LHCN-M2 (cell line): ENCODE measurements at places on chromosomes 6 and 20.

DNA sequence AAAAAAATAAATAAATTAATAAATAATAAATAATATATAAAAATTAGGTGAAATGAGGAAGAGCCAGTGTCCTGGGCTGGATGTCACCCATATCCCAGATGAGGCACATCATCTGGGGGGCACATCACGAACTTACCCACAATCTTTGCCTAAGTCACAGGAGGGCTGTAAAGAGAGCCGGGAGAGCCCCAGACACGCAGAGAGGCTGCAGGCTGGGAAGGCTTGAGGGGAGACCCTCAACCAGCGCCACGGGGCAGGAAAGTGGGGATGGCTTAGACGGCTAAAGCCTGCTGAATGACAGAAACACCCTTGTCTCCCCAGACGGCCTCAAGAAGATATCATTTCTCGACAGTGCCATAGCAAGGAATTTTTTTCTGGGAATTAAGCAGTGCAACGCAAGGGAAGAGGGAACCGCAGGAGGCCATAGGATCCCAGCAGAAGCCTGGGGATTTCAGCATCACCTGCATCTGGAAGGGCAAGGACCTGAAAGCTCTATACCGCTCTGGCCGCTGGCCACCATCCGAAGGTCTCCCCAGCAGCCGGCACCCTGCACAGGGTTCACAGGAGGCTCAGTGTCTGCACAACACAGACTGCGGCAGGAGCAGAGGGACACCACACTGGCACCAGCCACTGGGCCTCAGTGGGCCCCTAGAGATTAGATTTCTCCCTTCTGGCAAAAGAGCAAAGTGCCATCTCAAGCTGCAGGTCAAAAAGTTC lies 22.8 kb upstream of the NXT1 start:
- DNase-seq, result no peak

DNA sequence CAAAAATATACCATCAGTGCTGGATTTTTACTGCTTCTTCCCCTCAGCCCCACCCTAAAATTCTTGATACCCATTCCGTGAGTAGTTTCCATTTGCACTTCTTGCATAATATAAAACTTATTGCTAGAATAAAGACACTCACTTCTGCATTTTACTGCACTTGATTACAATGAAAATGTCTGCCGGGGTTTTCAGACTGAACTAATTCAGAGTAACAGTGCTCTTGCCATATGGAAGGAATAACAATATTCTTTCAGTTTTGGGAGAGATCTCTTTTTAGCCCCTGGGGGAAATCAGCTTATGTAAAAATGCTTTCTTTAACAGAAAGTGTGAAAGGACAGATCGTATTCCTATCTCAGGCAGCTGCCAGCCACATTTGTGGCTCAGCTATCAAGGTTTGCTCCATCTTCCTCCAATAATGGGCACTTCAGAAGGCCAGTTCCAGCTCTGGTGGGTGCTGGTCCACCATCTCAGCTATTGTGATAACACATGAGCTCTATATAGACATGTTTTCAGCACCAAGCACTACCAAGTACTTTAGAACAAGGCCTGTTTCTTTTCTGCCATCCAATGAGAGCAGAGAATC lies 8.9 kb downstream of the SMLR1 start:
- DNase-seq, result no peak

GRCh38 chr6:2634139-2634964 lies 116.4 kb downstream of the MYLK4 start:
- DNase-seq, result peak; percentile 67

GRCh38 chr20:2978519-2978918 lies 64.9 kb upstream of the GNRH2 start:
- no peak for DNase-seq

DNA sequence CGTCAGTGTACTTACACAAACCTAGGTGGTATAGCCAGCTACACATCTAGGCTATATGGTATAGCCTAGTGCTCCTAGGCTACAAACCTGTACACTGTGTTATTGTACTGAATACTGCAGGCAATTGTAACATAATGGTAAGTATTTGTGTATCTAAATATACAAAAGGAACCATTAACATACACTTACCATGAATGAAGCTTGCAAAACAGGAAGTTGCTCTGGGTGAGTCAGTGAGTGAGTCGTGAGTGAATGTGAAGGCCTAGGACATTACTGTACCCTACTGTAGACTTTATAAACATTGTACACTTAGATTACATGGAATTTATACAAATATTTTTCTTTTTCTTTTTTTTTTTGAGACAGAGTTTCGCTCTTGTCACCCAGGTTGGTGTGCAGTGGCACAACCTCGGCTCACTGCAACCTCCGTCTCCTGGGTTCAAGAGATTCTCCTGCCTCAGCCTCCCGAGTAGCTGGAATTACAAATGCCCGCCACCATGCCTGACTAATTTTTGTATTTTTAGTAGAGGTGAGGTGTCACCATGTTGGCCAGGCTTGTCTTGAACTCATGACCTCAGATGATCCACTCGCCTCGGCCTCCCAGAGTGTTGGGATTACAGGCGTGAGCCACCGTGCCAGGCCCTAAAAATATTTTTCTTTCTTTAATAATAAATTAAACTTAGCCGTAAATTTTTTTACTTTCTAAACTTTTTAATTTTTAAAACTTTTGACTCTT lies 15.4 kb upstream of the KIAA1755 start:
- DNase-seq, result peak; percentile 86

GRCh38 chr6:46410334-46410953 lies 80.8 kb downstream of the RCAN2 start:
- peak; percentile 35 for DNase-seq

- DNase-seq, result no peak
These were observed 105.0 kb downstream of the FIG4 start for GRCh38 chr6:109795994-109796555.

DNA sequence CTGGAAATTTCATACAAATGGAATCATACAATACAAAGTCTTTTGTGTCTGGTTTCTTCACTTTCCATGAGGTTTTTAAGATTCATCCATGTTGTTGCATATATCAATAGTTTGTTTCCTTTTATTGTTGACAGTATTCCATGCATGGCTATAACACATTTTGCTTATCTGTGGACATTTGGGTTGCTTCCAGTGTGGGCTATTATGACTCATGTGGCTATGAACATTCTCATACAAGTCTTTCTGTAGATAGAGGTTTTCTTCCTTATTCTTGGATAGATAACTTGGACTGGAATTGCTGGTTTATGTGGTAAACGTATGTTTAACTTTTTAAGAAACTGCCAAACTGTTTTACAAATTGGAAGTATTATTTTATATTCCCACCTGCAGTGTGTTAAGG lies 30.0 kb upstream of the KIF6 start:
- DNase-seq, result no peak

GRCh38 chr6:15301179-15302006 lies 55.5 kb downstream of the JARID2 start:
- no peak for DNase-seq

GRCh38 chr6:31785475-31785874 lies 8.3 kb upstream of the VWA7 start:
- no peak for DNase-seq

- no peak for DNase-seq
These were observed 6.5 kb upstream of the TFAP2A start for GRCh38 chr6:10421158-10421920.

DNA sequence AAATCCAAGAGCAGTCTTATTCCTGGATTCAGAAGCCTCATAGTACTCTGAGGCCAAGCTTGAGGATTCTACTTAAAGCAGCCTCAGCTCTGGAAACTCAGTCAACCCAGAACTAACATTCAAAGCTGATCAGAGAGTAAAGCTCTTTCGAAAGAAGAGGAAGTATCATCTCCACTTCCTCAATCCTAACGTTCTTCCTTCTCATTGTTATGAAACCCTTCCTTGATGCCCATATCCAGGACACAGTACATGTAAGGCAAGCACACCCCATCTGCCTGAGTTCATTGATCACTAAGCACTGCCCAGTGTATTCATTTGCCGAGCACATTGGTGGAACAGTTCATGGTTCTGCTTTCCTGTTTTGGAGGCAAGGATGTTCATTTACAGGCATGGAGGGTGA lies at the start of gene IPCEF1:
Gene IPCEF1 (minus strand): TSS at position 114 of the 400 bp plus-strand sequence. CDS start 90,856 bp downstream, outside the sequence.
- DNase-seq, result no peak

DNA sequence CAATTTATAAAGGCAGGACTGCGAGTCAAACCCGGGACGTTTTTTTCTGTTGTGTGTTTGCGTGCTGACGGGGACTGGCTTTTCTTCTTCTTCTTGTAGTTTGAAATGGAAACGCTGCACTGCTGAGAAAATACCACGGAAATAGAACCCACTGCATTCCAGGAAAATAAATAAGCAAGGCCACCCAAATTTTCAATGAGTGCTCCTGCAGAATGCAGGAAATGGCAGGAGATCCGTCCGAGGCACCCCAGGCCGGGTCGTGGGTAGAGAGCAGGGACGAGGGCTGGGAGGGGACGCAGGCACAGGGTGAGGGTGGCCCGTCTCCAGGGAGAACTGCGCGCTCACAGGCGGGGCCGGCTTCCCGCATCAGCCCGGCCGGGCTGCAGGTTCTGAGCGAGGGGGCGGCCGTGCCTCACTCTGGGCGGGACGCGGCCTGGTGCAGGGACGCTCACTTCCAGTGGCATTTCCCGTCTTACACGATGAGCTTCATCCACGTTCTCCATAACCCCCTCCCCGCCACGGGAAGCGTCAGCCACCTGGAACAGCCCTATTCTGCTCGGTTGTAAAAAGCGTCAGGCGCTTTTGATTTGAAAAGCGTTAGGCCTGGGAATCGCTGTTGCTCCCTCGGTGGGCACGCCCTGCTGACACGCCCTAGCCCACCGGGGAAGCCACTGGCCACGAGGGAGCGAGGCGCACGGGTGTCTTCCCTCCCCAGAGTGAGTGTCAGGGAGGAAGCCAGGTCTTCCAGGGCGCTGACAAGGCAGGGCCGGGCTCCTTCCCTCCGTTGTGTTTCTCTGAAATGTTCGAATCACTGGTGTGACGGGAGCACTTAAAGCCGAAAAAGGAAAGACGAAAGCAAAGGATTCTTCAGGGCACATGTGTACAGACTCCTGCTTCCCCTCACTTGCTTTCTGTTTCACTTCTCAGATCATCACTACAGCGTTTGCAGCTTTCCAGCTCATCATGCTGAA lies 17.9 kb upstream of the EXOC2 start:
- peak; percentile 62 for DNase-seq

DNA sequence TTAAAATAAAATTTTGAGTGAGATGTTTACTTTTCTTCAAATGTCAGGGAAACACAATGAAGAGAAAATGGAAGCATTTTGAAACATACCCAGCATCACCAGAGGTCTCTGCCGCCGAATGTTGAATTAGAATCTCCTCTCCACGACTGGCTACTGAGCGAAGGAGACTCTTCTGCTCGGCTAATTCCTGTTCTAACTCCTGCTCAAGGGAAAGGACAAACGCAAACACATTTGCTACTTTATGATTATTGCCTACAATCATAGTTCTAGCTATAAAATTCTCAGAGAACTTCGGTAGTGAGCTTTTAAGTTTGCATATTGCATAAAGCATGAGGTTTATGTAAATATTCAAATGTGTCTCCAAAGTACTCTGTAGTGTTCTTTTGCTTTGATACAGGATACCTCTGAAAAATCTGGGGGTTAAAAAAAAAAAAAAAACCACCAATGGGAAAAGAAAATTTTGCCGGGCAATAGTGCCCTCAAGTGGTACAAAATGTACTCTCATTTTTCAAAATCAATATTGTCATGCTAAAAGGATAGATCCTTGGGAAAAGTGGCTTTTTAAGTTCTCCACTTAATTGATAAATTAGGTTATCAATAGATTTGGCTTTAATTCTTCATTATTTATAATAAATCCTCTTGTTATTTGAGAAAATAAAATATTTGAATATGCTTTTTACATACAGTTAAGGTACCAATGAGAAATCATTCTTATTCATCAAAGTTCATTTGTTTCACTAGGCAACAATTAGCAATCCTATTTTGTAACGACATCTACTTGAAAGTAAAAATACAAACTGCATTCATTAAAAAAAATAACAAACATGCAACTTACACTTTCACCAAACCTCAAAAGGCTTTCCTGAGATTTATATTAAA lies 369.0 kb downstream of the SYNE1 start:
- DNase-seq, result peak; percentile 36

- no peak for DNase-seq
These were observed 251.1 kb downstream of the HAO1 start for GRCh38 chr20:7689151-7689550.

GRCh38 chr6:22600059-22600458 lies 30.7 kb downstream of the HDGFL1 start:
- DNase-seq, result no peak

DNA sequence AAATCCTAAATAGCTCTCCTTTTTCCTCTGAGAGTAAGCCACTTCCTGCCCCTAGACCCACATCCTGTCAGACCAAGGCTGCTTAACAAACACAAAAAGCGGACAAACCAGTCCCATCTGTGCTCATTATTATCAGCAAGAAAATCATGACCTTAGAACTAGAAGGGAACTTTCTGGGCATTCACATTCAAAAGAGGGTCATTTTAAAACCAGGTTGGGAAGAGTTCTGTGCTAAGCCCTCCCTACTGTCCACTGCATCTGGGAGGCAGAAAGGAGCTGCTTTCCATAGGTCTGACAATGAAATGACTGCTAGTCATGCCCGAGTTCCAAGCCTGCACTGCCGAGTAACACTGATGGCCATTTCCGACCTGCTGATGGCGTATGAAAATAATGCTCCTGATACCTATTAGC lies 15.4 kb downstream of the EZR start:
- DNase-seq, result peak; percentile 58

DNA sequence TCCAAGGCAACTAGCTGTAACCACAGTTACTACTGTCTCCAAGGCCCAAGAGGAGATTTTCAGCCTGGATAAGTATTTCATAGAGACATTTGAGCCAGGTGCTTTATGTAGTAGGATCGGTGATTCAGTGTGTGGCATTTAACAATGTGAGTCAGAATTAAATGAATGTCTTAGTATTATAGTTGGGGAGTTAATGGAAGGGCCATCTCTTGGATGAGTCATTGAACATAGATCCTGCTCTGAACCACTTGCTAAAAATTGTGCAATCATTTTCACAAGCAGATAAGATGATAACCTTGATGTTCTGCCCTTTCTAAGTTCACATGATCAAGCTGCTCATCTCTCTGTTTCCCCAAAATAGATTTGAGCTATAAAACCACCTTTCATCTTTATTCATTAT lies 668.9 kb upstream of the CITED2 start:
- DNase-seq, result peak; percentile 99

GRCh38 chr6:13870214-13870830 lies 54.4 kb upstream of the RNF182 start:
- DNase-seq, result no peak

- DNase-seq, result no peak
These were observed 66.7 kb upstream of the ARID1B start for GRCh38 chr6:156710479-156710878.

DNA sequence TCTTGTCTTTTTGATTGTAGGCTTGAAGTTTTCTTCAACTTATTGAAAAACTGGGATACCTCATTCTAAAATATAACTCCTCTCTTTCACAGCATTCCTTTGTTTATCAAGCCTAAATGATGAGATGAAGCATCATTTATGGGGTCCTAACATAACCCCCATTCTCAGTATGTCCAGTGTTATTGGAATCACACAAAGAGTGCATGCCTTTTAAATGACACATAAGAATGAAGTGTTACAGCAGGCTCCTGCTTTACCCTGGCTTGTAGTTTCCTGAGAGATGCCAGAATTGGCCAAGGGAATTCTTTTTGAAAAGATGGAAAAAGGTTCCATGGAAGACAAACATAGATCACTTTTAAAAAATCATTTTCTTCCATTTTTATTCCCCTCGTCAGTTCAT lies 502.4 kb downstream of the BCKDHB start:
- DNase-seq, result peak; percentile 61
